ENCODE measurements at places on chromosomes 5 and 9.

DNA sequence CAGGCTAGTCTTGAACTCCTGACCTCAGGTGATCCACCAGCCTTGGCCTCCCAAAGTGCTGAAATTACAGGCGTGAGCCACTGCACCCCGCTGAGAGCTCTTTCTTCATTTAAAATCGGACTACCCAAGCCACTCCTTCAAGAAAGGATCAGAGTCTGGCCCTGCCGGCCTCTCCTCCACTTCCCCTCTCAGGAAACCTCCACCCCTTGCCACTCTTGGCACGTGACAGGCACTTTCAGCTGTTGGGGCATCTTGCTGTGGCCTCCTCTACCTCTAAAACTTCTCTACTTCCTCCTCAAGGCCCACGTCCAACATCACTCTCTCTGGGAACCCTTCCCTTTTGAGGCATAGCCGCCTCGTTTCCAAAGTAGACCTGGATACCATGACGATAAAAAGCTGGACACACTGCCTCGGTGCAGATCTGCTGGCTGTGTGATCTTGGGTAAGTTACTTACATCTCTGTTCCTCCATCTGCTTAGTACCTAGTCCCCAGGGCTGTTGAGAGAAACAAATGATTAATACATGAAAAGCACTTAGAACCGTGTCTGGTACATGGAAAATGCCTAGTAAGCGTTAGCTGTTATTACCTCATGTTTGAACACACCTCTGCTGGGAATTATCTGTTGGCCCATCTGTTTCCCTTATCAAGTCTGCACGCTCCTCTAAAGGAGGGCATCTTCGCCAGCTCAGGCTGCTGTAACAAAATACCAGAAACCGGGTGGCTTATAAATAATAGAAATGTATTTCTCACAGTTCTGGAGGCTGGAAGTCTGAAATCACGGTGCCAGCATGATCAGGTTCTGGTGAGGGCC lies 55.3 kb downstream of the SMIM23 start:
- no peak for DNase-seq

GRCh38 chr5:90875456-90875855 lies 316.9 kb downstream of the ADGRV1 start:
- no peak for DNase-seq

- DNase-seq = no peak
These were observed at the start of gene OCLN for GRCh38 chr5:69492391-69492922. Gene OCLN, plus strand, starts transcription at chr5:69492790. Its CDS starts 11,455 bp downstream, at chr5:69504245.

DNA sequence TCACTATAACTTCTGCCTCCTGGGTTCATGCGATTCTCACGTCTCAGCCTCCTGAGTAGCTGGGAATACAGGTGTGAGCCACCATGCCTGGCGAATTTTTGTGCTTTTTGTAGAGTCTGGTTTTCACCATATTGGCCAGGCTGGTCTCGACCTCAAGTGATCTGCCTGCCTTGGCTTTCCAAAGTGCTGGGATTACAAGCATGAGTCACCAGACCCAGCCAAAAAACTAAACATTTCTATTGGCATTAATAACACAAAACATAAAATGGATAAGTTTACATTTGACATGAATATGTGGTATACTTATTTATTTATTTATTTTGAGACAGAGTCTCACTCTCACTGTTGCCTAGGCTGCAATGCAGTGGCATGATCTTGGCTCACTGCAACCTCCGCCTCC lies 13.6 kb upstream of the REEP5 start:
- no peak for DNase-seq

DNA sequence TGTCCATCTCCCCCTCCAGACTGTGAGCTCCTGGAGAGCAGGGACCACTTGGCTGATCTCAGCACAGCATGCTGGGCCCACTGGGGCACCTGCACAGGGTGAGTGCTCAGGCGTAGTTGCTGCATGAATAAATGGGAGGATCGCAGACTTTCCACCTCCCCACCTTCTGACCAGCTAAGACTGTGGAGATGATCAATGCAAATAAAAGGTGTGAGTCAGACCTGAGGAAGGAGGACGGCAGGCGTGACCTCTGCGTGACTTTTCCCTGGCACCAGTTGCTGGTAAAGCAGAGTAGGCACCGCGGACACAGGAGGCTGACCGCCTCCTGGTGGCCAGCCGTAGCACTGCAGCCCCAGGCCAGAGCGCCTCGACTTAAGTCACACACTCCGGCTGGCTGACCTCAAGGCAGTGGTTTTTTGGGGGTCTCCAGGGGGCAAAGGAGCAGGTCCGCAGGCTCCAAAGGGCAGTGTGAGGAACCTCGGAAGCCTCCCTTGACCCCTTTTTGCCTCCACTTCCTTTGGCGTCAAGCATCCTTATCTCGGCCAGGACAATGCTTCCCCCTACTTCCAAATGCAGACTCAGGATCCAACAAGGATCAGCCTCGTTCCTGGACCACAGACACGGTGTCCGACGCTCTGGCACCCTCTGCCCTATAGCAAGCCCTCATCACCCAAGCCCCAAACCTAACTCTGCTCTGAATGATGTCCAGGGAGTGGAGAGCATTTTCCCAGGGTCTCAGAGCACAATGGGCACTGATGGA lies 12.7 kb upstream of the TDRD7 start:
- DNase-seq = peak; percentile 87

DNA sequence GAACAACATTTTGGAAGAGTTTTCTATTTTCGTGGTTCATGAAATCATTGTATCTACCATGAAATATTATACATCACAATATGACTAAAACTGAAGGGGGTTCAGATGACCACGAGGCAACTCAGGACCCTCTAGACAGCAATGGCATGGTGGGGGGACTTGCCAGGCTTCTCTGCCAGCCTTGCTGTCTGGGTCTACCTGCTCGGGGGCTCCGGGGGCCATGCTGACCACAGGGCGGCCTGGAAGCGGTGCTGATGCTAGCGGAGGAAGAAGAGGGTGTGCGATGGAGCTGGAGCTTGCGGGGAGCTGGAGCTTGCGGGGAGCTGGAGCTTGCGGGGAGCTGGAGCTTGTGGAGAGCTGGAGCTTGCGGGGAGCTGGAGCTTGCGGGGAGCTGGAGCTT lies 89.2 kb upstream of the IRX4 start:
- no peak for DNase-seq

DNA sequence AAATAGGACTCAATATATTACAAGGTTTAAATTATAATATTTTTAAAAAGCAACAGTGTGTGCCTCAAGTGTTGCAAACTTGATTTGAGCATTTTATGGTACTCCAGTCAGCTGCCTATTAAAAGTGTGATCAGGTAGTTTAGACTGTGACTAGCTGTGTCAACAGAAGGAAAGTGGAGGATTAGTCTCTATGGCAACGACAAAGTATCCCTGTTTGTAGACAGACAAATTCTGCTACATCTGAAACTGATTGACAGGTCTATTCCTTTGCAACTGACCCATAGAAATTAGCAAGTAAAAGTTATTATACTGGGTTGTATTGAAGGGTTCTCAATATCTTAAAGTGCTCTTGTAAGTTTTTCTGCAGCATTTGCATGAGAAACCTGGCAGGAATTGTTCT lies 249.8 kb upstream of the ARRDC3 start:
- DNase-seq = no peak

DNA sequence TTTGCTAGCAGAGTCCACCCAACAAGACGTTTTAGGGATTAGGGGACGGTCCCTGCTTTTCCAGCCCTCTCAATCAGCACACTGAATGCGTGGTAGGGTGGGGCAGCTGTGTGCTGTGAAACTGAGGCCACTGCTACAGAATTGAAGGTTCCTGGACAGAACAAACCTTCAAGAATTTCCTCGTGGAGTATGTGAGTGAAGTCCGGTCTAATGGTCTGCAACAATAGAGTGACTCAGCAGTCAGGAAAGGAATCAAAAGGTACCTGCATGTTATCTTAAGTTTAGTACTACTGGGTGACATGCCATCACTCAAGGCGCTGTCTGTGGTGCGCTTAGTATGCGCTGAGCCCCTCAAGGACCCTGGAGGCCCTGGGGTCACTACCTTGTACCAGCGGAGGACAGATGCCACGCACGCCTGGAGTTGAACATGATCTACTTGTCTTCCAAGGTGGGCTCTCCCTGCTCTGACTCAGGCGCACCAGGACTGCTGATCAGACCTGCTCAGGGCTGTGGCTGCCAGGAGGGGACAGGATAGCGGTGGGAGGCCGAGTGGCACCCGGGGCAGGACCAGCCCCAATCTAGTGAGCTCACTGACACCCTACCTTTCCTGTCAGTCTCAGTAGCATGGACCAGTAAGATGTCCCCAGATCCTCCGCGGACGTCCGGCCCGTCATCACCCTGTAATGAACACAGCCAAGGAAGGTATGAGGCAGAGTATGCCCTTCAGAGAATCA lies 50.5 kb downstream of the PRRT1B start:
- DNase-seq = no peak

DNA sequence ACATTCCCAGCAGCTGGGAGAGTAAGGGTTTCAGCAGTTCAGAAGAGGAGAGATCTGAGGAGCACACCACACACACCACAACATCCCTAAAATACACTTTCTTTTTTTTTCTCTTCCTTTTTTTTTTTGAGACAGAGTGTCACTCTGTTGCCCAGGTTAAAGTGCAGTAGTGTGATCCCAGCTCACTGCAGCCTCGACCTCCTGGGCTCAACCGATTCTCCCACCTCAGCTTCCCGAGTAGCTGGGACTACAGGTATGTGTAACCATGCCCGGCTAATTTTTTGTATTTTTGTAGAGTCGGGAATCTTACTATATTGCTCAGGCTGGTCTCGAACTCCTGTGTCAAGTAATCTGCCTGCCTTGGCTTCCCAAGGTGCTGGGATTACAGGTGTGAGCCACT lies 9.7 kb upstream of the UBAP1 start:
- DNase-seq = no peak

- DNase-seq = no peak
These were observed 269.6 kb upstream of the RIOK2 start for GRCh38 chr5:97452646-97453045.

GRCh38 chr9:91834740-91835139 lies 115.3 kb downstream of the ROR2 start:
- DNase-seq = no peak

- DNase-seq = peak; percentile 76
These were observed 4.8 kb upstream of the PLGRKT start for GRCh38 chr9:5442400-5443011.

DNA sequence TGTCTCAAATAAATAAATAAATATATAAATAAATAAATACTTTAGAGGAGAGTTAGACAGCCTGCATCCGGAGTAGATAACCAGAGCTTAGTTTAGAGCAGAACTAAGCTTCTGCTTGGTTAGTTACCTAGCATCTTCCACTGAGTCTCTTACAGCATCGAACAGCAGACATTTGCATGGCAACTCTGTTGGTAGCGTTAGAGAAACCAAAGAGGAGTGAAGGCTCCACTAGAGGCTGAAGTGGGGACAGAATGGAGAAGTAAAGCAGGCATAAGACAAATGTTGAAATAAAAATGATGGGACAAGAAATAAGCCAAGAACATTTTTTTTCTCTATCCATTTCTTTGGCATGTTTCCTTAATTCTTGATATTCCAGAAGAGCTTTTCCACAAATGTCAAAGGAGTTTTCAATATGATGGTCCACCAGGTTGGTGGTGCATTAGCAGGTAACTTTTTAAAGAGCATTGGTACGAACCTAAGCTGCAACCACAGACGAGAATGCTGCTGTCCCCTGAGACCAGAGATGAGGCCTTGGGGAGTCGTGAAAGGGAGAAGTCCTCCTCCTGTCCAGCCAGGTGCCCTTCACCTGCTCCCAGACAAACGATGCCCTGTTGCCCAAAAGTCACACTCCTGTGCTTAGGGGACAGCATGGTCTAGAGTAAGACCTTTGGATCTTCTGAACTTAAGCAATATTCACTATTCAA lies 438.3 kb downstream of the DIRAS2 start:
- DNase-seq = peak; percentile 77

DNA sequence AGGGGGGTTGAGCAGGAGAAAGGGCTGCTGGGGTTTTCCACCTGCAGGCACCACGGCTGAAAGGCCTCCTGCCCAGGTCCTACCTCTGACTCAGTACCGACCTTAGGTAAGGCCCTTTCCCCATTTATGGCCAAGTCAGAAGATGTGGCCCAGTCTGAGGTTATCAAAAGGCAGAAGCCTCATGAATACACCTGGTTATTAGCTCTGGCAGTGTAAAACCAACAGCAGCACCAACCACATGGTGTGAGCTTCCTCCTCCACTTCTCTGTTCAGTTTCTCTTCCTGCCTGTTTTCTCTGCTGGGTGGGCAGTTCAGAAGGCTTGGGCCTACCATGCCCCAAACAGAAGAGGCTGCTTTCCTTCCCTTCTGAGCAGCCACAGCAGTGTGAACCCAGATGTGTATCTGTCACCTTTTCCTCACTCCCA lies 86.9 kb downstream of the UGCG start:
- DNase-seq = peak; percentile 51

DNA sequence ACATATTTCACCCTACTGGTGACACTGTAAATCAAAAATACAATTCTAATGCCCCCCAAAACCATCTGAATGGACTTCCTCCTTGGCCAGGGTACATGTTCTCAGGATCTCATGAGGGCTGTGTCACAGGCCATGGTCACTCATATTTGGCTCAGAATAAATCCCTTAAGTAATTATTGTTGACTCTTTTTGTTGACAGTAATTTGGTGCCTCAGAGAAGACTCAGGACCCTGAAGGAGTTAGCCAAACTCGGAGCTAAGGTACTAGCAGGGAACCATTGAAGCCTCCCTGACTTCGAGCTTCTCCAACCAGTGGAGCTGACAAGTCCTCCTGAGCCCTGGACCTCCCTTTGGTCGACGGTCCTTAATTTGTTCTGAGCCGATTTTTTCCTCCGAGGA lies 51.2 kb upstream of the SNAPC3 start:
- DNase-seq = no peak

GRCh38 chr5:130541617-130542221 lies 623.3 kb downstream of the HINT1 start:
- DNase-seq = peak; percentile 85

GRCh38 chr5:7664208-7664607 lies 186.7 kb downstream of the CFAP90 start:
- no peak for DNase-seq

DNA sequence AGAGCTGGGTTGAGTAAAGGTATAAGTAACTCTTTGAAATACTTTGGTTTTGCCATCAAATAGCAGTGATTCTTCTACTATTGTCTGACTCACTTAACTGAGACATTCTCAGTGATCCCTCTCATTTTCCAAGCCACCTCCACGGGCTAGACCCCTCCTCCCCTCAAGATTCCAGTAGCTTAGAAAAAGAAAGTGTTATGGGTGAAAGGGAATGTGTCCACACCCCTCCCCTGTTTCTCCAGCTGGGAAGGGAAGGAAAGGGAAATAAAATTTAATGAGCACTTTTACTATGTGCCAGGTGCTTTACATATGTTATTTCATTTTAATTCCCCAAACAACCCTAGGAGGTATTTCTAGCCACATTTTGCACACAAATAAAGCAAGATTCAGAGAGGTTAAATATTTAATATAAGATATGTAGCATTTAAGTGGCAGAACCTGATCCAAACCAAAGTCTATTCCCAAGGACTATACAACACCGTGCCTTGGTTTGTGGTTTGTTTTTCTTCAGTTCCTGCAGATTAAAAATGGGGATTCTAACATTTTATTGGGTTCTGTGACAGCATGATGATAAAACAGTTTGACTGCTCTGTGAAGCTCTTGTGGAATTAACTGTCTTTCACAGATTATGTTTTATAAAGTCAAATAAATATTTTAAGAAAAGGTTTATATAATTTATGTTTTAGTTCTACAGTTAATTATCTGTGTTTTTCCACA lies 135.9 kb downstream of the ZSWIM6 start:
- no peak for DNase-seq

Data from Karpas-422 (cell line).